ENCODE measurements at places on chromosomes 3 and 15.

GRCh38 chr3:71360764-71361163 is 222.8 kb downstream of the FOXP1 start:
- DNase-seq, result no peak

DNA sequence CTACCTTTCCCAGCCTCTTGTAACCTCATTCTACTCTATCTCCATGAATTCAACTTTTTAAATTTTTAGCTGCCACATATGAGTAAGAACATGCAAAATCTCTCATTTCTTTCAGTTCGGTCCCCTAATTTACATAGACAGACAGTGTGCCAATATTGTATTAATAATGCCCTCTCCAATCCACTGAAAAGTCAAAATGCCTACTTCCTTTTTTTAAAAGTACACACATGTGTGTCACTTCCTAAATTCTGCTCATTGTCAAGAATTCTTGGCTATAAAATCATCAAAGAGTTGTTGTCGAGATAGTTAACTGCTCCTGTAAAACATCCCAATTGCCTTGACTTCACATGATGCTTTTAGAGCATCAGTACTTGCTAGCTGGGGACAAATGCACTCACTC is 84.2 kb upstream of the IL12A start:
- DNase-seq, result no peak

DNA sequence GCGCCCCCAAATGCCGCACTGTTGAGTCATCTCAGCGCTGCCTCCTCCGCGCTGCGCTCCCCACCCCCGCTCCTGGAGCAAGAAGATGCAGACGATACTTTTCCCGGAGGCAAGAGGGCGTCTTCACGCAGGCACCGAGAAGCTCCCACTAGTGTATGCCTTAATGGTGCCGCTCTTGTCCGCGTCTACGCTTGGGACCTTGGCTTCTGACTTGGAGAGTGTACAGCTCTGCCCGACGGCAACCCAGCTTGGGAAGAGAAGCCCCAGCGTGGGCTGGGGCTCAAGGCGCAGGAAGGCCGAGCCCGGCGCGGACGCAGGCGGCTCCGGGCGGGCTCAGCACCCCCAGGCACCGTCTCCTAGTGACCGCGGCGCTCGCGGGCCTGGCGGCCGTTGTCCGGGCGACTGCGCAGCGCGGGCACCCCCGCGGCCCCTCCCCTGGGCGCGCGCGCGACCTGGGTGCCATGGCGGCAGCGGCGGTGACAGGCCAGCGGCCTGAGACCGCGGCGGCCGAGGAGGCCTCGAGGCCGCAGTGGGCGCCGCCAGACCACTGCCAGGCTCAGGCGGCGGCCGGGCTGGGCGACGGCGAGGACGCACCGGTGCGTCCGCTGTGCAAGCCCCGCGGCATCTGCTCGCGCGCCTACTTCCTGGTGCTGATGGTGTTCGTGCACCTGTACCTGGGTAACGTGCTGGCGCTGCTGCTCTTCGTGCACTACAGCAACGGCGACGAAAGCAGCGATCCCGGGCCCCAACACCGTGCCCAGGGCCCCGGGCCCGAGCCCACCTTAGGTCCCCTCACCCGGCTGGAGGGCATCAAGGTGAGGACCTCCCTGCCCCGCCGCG is at the start of gene P4HTM:
P4HTM (plus strand) TSS at position 446 of the 840 bp plus-strand sequence; CDS start at position 462, 16 bp downstream.
- DNase-seq, result peak; percentile 92

DNA sequence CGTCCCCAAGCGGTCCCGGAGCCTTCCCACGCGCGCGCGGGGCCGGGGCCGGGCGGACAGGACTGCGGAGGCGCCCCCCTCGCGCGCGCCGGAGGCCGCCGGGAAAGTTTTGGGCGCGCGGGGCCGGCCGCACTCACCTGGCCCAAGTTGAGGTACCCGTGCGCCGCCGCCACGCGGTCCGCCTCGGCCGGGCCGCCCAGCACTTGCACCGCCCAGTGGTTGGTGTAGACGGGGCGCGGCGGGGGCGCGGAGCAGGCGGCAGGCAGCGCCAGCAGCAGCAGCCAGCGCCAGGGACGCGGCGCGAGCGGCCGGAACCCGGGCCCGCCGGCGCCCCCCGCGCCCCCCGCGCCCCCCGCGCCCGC is 289 bp downstream of the PCSK6 start:
- peak; percentile 77 for DNase-seq

DNA sequence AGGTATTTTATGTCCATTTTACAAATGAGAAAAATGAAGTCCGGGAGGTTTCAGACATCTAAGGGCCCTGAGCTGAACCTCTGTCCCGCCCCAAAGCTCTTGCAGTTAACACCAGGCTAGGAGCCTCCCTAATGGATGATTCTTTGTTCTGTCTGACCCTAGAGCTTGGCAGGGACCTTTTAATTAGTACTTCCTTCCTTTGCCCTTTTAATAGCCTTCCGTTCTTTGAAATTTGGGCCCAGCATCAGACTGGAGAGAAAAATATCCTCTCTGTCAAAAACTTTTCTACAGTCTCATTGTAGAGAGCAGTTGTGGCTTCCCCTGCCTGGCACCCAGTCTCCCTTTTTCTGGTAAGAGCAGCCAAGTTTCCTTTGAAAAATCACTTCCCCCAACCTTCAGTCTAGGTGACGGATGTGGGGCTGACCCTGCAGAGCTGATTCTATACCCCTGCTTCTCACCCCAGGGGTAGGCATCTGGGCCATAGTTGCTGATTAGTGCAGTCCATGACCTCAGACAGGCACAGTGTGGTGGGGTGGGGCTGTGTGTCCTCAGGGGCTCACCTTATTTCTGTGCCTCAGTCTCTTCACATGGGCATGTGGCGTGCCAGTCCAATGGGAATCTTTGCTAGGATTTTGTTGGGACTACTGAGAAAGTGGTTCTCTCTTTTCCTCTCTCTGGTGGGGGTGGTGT is 220.4 kb downstream of the ADAMTS9 start:
- no peak for DNase-seq

- peak; percentile 28 for DNase-seq
Measured at GRCh38 chr15:50880651-50881114, 27.8 kb upstream of the AP4E1 start.
